ENCODE measurements at places on chromosomes 12 and 14.

DNA sequence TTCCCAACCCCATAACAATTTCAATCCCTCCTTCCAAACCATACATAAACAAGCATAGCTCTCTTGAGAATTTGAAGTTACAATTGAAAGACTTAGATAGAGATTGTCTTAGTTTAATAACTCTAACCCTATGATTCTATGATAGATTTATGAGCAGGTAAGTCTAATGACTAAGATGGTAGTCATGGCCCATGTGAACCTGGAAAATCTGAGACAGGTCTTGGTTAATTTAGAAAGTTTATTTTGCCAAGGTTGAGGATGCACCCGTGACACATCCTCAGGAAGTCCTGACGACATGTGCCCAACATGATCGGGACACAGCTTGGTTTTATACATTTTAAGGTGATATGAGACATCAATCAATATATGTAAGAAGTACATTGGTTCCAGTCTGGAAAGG is 248.8 kb downstream of the KCNH5 start:
- no peak for DNase-seq

DNA sequence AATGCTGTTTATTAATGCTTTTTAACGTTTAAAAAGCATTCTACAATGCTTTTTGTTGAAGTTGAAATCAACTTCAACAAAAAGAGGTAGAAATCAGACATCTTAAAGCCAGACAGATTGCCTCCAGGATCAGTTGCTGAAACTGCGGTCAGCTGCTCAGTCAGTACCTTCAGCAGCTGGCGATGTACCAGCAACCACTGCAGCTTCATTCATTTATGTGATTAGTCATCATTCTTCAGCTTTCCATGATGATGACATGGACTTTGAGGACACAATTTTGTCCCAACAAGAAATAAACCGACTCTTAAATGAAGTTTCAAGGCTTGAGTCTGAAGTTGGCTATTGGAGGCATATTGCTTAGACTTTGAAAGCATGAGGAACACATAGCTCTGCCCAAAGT is 31.5 kb upstream of the NUAK1 start:
- no peak for DNase-seq

DNA sequence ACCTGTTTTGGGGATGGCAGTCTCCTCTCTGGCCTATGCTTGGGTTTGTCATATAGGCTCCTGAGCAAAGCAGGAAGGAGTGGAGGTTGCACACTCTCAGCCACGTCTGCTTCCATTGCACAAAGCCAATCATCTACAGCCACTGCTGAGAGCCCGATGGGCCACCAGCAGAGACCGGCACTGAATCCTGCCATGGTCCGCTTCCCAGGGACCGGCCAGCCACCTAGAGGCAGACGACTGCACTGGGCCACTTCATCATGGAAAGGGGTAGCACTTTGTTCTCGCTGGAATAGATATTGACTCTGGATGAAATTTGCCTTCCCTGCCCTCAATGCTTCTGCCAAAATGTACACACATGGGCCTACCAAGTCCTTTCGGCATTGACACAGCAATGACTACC is 22.3 kb downstream of the DLK1 start:
- DNase-seq: no peak

DNA sequence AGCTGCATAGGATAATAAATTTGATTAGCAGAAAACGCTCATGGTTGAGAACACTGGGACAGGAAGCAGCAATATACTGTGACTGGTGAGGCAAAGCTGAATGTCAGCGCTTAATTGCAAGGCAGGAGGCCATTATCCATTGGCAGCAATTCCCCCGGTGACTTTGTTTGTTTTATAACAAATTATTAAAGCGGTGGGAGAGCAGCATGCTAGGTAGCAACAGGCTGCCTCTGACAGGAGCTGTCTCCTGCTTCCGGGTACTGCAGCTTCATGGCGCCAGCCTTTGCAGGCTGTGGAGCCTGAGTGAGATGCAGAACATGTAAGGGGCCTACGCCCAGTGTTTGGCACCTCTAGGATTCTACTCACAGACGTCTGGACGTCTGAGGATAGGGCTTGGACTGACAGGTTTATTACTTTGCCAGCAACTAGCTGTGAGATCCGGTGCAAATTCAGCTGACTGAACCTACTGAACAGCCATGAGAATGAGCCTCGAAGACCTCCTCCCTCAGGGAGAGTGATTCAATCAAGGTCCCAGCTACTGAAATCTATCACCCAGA is 82.1 kb upstream of the SSTR1 start:
- DNase-seq: no peak

DNA sequence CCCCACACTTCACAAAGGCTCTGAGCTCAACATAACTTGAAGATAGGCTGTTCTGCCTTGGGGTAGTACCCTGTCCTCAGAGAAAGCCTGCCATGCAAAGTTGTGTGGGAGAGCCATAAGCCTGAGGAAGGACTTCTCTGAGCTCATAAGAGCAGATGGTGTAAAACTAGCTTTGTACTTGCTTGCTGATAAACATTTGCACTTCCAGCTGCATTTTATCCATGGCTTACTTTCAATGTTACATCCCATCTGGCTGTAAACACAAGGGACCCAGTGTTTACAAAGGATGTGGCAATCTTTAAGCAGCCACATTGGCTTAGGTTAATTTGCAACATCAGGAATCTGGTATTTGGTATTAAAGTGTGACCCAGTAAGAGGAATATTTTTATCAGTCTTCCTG is 258.1 kb downstream of the IPO8 start:
- no peak for DNase-seq

GRCh38 chr14:41973178-41973577 is 366.5 kb downstream of the LRFN5 start:
- DNase-seq: no peak

DNA sequence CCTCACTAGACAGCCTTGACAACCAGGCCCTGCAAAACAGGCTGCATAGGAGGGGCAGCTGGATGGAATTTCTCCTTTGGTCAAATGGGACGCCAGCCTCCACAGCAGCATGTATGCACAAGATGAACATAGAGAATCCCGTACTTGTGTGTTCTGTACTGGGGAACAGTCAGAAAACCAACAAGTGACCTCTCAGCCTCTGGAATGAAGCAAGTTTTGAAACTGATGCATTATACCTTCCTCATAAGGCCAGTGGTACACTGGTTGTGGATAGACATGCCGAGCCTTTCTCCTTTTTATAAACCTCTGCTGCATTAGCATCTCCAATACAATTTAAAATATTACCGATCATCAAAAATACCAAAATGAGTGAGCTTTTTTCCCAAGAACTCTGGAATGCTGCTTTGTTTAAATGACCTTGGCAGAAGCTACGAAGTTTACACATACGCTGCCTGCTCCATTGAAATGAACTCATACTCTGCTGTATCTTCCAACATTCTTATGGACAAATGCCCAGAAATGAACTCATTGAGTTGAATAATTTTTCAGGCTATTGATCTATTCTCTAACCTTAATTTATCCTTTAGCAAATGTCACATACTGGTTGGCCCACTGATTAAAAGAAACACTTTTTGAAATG is 47.6 kb upstream of the FERMT2 start:
- DNase-seq: no peak

DNA sequence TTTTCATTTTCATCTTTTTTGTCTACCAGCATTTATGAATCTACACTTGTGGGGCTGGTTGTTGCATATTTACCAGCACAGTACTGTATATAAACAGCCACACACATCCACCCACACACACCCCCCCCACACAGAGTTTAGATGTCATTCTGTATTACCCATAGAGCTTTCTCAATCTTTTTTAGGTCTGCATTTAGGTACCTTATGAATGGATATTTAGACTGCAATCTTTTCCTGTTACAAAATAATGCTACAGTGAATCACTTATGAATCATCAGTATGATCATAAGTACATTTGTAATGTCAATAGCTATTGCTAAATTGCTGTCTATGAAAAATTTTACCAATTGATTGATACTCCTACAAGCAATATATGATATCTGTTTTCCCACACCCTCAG is 67.3 kb upstream of the STK38L start:
- DNase-seq: no peak

DNA sequence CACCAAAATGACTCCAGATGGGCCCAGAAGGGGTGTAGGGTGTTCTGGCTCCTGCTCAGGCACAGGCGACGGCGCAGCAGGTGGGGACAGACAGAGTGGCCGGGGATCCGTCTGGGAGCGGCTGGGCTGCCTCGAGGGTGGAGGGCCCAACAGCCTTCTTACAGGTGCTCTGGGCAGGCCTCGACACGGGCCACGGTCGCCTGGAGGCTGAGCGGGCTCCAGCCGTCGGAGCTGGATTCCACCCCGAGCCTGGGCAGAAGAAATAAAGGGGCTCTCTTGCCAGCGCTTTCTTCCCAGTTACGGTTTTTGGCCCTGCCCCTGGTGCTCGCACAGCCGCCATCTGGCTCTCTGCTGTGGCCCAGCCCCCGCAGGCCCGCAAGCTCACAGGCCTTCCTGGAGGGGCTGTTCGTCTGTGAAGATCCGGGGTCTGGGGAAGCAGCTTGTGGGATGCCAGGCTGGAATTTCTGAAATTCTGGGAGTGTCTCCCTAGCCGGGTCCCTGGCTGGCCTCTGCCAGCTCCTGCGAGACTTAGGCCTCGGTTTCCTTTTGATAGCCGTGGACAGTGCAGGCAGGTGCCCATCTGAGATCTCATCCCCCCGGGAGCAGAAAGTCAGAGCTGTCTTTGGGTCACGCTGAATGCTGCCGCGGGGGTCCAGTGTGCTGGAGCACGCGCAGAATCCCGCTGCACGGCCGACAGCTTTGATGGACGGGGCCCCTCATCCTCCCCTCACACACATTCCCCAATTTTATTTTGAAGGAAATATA is 122.7 kb downstream of the PAPOLA start:
- no peak for DNase-seq
